ENCODE measurements at places on chromosomes 1 and 21.

- no peak for DNase-seq
Observed at GRCh38 chr1:57013522-57013921, 47.7 kb upstream of the C8B start.

GRCh38 chr1:182679684-182680083 lies 4.7 kb downstream of the RGS8 start:
- no peak for DNase-seq

DNA sequence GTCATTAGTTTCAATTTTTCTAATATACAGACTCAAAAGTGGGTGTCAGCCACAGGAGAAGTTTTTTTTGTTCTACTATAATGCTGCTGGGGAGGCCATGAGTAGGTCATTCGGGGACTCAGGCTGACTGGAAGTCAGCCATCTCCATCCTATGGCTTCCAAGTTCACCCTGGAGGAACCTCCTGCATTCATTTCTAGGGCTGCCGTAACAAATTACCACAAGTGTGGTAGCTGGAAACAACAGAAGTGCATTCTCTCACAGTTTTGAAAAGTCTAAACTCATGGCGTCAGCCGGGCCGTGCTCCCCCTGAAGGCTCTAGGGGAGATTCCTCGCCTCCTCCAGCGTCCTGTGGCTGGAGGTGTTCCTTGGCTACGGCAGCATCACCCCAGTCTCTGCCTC lies 17.7 kb downstream of the AGT start:
- DNase-seq: no peak

DNA sequence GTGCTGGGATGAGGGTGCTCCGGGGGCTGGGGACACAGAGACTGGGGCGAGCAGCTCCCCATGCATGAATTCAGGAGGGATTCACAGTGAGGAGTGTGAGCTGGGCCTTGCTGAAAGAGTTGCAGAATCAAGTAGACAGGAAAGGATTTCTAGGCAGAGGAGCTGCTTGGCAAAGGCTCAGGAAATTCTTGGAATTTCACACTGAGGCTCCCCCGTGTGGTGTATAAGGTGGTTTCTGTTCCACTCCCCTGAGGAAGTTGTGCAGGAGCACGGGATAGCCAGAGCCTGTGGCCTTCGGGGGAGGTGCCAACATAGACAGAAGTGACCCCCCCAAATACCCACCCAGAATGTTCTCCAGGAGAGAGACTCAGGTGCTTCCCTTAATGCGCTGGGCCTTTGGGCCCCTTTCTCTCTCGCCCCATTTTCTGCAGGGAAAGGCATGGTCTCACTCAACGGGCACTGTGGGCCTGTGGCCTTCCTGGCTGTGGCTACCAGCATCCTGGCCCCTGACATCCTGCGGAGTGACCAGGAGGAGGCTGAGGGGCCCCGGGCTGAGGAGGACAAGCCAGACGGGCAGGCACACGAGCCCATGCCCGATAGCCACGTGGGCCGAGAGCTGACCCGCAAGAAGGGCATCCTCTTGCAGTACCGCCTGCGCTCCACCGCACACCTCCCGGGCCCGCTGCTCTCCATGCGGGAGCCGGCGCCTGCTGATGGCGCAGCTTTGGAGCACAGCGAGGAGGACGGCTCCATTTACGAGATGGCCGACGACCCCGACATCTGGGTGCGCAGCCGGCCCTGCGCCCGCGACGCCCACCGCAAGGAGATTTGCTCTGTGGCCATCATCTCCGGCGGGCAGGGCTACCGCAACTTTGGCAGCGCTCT lies 58.5 kb upstream of the ACTL8 start:
- peak; percentile 59 for DNase-seq

DNA sequence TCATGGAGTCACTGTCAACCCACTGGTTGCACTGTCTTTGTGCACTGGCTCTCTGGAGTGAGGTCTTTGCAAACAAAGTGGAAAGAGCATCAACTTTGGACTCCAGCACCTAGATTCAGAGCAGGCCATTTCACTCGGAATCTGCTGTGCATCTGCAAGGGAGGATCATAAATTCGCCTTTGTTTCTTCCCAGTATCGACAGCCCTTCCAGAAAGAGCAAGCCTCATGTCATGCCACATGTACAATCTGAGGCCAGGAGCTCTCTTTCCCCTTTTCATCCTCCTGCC lies 853 bp upstream of the PCSK9 start:
- no peak for DNase-seq

GRCh38 chr1:25486602-25487001 lies 55.9 kb downstream of the MACO1 start:
- no peak for DNase-seq

GRCh38 chr1:34479731-34480130 lies 275.1 kb upstream of the GJB5 start:
- no peak for DNase-seq

- peak; percentile 51 for DNase-seq
Observed at GRCh38 chr21:43609501-43610340, 49.6 kb downstream of the HSF2BP start.

DNA sequence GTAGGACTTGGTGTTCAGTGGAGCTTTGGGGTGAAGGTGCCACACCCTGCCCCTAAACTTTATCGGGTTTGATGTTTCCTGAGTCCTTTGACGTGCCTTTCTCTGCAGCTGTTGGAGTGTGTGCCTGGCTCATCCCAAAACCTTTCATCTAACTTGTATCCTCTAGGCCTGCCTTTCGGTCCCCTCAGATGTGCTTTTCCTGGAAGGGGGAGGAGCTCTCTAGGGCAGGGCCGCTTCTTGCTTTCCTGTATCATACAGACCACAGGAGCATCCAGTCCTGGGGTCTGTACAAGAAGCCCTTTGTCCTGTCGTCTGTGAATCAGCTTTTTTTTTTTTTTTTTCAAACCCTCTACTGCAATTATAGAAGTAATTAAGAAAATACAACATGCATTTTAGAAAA lies 35.7 kb downstream of the PTGFRN start:
- DNase-seq: no peak

GRCh38 chr1:54465351-54465811 lies 59.2 kb upstream of the SSBP3 start:
- DNase-seq: no peak

DNA sequence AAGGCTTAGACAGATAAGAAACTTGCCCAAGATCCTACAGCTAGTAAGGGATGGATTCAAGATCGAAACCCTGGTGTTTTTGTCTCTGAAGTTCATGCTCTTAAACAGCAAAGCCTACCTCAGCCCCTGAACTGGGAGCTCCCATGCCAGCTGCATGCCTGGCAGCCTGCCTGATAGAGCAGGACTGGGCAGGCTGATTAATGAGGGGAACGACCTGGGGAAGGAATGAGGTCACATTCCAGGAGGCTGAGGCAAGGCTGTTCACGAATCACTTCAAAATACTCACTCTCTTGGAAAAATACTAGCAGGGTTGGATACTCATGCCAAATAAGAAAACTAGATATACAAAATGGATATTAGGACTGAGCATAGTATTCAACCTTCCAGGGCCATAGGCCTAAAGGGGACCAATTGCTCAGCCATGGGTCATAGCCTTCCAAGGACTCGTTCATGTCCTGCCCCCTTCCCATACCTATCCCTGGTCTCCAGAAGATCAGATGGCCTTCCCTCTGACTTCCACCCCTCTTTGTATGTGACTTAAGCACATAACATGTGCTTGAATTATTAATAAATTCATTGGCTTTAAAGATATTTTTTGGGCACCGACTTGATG lies 15.6 kb upstream of the TACSTD2 start:
- DNase-seq: no peak

DNA sequence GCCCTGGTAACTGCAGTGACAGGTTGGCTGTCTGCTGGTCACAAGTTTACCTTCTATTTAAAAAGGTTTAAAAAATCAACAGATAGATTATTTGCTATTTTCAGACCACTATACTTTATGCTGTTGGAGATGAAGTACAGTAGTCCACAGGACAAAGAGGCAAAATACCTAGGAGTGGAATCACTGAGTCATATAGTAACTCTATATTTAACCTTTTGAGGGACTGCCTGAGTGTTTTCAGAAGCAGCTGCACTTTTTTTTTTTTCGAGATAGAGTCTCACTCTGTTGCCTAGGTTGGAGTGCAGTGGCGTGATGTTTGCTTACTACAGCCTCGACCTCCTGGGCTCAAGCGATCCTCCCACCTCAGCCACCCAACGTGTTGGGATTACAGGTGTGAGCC lies 11.7 kb downstream of the CNIH4 start:
- peak; percentile 1 for DNase-seq

DNA sequence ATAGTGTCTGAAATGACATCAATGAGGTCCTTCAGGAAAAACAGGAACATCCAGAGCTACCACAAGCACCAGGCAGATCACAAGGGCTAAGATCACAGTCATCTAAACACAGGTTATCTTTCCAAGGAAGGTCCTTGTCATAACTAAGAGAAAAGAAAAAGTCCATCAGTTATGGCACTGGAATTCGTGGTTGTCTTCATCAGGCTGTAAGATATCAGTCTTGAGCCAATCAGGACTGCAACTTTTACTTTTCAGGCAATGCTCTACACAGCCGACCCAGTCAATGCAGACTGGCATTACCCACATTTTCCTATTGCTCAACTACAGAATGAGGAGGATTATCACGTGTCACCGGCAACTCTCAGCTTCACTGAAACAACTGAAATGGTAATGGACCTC lies 26.4 kb downstream of the SORT1 start:
- no peak for DNase-seq

DNA sequence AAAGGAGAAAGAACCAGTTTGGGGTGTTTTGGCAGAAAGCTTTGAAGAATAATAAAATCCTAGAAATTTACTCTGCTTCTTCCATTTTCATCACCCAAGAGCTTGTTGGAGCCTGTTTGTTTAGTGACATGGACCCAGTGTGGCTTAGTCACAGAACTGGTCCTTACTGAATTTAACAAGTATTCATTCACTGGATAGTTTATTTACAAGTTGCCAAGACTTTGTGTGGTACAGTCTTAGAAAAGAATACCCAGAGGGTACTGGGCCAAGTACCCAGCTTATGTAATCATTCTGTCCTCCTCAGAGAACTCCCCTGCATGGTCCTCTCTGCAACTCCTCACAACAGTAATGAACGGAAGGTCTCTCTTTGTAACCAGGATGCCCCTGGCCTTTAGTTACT lies 16.4 kb downstream of the RAB4A start:
- no peak for DNase-seq

DNA sequence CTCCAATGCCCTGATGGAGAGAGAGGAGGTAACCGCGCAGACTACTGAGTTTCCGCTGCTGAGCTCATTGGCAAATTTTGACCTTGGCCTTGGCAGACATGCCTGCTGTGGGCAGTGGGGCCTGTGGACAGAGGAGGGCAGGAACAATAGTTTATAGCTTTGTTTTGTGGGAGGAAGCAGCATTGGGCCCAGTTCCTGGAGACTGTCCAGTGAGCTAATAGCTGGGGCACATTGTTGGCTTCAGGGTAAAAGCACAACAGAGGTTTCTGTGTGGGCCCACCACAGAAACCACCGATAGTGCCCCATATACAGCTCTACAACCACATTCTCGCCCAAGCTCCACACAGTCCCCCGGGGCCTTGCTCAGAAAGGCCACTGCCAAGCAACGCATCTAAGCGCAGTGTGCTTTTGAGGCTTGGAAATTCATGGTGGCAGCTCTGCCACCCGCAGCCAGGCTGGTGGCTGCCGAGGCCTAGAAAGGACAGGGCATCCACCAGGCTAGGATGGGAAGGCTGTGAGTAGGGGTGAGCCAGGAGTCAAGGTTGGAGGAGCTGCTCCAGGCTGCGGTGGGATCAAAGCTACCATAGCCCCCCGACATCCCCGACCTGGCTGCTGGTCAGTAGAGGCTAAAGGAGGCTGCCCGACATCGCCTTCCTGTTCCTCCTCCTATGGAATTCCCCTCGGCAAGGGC lies 43.2 kb downstream of the NEK2 start:
- no peak for DNase-seq

DNA sequence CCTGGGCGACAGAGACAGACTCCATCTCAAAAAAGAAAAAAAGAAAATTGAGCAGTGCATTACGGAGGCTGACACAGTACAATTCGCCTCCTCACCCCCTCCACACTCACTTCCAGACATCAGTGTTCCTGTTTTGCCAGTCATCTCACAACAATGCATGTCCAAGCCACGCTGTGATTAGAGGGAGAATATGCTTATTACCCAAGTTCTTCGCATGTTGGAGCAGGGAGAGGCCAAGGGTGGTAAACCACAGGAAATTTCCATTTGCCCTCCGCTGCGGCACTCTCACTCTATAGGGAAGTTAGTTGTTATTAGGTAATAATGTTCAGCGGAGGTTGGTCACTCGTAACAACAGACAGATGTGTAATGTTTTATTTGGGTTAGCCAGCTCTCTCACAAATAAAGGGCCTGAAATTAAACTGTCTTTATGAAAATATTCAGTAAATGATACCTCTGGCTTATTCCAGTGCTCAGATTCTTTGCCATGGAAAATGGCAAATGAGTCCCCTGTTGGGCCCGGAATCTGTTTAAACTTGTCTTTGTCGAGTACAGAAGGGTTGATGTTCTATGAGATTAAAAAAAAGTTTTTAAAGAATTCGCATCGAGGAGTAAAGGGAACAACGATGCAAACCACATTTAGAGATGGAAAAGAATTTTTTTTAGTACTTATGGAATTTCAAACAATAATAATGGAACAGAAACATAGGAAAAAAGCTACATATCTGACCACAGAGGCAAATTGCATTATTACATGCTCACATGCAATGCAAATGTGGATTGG lies 33.1 kb downstream of the KCNJ15 start:
- no peak for DNase-seq

DNA sequence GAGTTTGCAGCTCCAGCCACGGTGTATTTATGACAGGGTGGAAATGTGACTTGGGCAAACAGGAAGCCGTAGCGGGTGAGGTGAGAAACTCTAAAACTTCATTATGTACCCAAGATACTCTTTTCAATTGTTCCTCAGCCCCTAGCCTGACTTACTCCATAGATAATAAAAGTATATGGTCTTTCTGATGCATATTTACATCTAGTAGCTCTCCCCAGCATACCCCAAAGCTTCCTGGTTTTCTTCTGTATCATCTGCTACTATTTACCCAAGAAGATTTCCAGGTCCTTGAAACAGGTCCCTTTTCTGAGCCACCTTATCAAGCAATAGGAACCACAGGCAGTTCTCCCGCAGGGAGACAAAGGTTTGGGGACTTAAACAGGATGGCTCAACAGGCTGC lies 201.5 kb upstream of the ESRRG start:
- no peak for DNase-seq

DNA sequence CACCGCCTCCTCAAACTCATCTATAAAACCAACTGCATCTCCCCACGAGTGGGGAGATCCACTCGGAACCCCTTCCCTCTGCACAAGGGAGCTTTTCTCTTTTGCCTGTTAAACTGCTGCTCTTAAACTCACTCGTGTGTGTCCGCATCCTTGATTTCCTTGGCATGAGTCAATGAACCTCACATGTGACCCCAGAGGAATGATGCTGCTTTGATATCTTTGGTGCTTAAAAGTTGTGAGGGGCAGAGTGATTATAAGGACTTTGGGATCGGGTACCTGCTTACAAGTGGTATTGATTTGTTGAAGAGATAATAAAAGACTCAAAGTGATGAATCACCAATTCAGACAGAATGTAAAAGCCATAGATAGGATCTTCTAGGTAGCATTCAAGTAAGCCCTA lies 125.3 kb downstream of the GREM2 start:
- no peak for DNase-seq
